ENCODE measurements at places on chromosomes 4 and X.

DNA sequence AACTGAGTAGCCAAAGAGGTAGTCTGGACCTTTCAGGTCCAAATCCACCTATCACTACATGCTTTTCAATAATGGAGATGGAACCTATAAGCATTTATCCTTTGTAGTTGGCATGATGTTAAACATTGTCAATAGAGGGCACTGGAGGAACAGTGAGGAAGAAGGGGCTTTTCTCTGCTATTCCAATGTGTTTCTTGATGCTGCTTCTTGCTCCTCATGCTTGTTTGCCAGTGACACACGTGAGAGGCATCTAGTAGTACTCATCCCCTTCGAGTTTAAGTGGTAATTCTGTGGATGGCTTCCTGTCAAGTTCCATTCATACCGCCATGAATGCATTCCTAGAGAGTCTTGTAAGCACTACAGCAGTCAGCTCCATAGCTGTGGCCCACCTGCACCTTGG lies 84.0 kb downstream of the NAA11 start:
- DNase-seq: no peak

GRCh38 chr4:145277011-145277410 lies 96.6 kb upstream of the OTUD4 start:
- no peak for DNase-seq

DNA sequence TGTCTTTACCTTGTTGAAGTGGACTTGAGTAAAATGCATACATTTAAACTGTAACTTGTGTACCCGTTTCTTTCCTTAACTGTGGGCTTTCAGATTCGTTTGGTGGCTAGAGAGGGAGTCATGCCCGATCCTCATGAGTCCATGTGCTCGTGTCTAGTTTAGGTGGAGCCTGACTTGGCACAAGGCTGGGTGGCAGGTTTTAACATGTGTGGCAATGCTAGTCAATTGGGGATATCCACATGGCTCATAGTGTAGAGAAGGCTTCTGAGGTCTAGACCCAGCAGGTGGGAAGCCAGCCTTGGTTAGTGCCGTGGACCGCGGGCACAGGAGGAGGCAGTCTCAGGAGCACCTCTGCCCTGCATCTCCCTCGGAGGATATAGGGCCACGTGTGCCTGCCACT lies 48.5 kb upstream of the CLCN4 start:
- no peak for DNase-seq

- no peak for DNase-seq
These were observed 72.3 kb upstream of the KIT start for GRCh38 chr4:54585321-54586000.

DNA sequence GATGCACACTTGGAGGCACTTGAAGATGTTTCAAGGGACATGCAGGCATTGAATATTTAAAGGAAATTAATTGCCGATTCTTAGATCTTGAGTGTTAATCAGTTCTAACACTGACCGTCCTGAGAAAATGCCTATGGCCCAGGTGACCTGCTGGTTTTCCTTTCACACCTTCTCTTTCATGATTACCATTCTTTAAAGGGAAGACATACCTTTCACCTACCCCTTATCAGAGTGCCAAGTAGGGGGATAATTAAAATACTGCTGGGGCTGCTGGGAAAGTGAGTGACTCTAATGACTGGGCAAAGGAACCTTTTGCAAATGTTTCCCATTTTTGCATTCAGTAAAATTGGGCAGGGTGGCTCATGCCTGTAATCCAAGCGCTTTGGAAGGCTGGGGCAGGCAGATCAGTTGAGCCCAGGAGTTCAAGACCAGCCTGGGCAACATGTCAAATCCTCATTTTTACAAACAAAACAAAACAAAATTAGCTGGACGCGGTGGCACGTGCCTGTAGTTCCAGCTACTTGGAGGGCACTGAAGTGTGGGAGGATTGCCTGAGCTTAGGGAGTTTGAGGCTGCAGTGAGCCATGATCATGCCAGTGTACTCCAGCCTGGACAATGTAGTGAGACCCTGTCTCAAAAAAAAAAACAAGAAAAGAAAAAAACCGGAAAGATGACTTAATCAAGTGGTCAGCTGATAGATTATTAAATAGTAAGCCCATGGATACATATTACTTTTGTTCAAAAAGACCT lies 44.3 kb downstream of the TMEM131L start:
- no peak for DNase-seq

GRCh38 chr4:36233567-36234266 lies 10.6 kb downstream of the ARAP2 start:
- DNase-seq: no peak

- peak; percentile 59 for DNase-seq
These were observed 4.9 kb downstream of the PLAC8 start for GRCh38 chr4:83109480-83110222.

- DNase-seq: no peak
These were observed 19.0 kb downstream of the MRPL1 start for GRCh38 chr4:77881460-77882295.

GRCh38 chr4:41146716-41147506 lies 67.4 kb downstream of the APBB2 start:
- DNase-seq: no peak

GRCh38 chrX:55007656-55008055 lies 7.5 kb downstream of the APEX2 start:
- no peak for DNase-seq

GRCh38 chr4:1808396-1808795 lies 15.3 kb downstream of the FGFR3 start:
- no peak for DNase-seq

GRCh38 chr4:58510652-58511051 lies 1400.5 kb upstream of the IGFBP7 start:
- no peak for DNase-seq

DNA sequence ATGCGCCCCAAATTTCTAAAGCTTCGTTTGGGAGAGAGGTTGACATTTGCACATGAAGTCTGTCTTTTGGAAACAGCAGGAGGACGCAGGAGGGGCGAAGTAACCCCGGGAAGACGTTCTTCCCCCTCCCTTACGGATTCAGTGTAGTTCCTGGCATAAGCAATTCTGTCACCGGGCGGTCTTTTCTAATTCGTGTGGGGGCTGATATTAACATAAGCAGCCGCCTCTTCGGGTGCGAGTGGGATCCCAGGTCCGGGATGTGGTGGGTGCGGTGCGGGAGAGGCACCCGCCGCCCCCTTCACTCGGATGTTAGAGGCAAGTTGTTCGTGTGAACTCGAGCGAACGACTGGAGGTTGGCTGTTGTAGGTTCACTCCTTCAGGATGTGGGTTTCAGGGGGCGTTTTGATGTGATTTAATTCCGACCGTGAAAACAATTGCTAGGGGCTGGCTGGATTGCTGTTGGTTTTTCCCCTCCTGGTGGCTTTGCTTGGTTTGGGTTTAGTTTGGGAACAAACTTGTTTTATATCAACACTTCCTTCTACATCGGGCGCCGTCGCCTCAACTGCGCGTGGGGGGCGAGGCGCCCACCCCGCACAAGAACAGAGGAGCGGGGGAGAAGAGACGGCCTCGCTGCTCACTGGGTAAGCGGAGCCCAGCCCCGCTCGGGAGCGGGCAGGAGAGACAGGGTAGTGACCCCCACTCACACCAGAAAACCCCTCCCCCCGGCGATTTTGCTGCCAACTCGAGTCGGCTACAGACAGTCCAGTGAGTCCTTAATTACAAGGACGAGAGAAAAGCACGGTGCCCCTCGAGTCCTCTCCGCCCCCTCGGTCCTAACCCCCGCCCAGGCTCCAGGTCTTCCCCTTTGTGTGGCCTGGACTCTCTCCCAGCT lies 2.9 kb upstream of the LEF1 start:
- peak; percentile 66 for DNase-seq

GRCh38 chrX:108261549-108262203 lies 170.1 kb downstream of the ATG4A start:
- no peak for DNase-seq

GRCh38 chrX:101550751-101551379 lies 518 bp downstream of the ARMCX1 start:
- DNase-seq: peak; percentile 11

DNA sequence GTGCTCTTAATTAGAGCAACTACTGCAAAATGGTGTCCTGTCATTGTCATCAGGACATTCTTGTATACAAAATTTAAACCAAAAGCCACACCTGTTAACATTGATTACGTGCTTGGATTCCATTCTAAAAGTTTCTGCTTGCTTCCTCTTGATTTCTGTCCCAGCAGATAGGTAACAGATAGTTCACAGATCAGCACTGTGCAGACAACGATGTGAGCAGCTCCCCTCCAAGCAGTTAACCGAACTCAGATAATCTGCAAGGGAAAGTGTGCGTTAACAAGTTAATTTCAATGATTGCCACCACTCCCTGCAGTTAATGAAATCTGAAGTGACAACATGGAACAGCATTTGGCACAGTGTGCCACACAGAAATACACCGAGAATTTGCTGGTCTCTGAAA lies 54.4 kb upstream of the RELL1 start:
- no peak for DNase-seq

- no peak for DNase-seq
These were observed 116.3 kb upstream of the C1GALT1C1 start for GRCh38 chrX:120746153-120746552.

DNA sequence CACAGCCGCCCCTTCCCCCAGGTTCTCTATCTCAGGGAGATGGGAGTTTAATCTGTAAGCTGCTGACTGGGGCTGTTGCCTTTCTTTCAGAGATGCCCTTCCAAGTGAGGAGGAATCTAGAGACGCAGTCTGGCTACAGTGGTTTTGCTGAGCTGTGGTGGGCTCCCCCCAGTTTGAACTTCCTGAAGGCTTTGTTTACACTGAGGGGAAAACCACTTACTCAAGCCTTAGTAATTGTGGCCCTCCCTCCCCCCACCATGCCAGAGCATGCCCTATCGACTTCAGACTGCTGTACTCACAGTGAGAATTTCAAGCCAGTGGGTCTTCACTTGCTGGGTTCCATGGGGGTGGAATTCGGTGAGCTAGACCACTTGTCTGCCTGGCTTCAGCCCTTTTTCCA lies 131.3 kb downstream of the FAAH2 start:
- DNase-seq: no peak

GRCh38 chr4:77578145-77578544 lies 27.5 kb upstream of the CXCL13 start:
- DNase-seq: no peak

DNA sequence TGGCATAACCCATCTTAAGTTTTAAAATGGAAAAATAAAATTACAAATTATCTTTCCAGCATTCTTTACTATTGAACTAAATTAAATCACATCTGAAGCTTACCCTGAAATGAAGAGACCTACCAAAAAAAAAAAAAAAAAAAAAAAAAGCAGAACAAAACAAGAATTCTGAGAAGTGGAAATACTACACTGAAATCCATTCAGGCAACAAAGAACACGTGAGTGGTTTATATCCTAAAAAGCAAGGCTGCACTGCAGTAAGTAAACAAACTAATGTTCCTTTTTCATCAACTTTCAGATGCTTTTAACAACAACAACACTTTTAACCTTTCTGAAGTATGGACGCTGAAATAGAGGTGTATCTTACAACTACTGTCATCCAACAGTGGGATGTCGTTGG lies 7.5 kb downstream of the FRYL start:
- no peak for DNase-seq

DNA sequence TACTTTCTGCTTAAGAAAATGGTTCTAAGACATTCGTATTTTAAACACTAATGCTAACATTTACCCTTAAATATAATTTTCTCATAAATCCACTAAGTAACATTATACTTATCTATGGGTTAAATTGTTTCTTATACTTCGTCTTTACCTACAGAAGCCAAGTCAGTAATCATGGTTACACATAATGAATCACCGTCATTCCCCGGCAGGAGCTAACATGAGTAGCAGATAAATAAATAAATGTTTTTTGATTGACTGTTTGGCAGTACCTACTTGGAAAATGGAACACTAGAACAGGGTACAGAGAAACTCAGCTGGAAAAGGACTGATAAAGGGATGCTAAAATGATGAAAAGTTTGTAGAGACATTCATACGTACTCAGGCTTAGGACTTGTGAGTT lies 430.4 kb downstream of the ACTRT1 start:
- no peak for DNase-seq

DNA sequence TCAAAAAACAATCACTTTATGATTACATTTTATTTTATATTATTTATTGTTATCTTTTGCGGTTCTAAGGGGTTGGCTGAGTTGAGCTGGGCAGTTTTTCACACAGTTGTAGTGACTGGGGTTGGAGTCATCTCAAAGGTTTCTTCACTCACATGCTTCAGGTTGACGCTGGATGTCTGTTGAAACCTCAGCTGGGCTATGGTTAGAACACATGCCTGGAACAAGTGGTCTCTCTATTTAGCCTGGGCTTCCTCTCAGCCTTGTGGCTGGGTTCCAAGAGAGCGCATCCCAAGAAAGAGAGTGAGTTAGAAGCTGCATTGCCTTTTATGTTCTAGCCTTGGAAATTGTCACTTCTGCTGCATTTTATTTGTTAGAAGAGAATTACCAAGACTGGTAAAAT lies 87.4 kb downstream of the CBLL2 start:
- no peak for DNase-seq

DNA sequence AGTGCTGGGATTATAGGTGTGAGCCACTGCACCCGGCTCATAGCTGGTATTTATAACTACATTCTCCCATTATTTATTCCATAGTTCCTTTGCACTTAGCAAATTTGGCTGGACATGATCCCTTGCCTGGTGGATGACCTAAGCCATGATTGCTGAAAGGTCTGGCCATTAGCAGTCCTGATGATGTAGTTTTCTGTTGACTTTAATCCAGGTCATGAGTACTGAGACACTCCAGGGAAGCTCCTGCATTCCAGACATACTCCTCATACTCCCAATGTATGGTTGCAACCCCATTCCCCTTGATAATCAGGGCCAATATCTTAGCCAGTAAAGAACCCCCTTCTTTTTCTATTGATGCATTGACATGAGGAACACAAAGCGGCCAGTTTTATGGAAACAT lies 24.4 kb upstream of the MGST2 start:
- no peak for DNase-seq

GRCh38 chr4:121307445-121308327 lies 73.1 kb downstream of the QRFPR start:
- DNase-seq: peak; percentile 35

GRCh38 chr4:25146076-25146475 lies 14.2 kb downstream of the SEPSECS start:
- DNase-seq: no peak

- DNase-seq: no peak
These were observed 1.5 kb downstream of the MAGEA12 start for GRCh38 chrX:152735101-152735500.

GRCh38 chr4:122328893-122329292 lies 49.9 kb upstream of the ADAD1 start:
- no peak for DNase-seq

DNA sequence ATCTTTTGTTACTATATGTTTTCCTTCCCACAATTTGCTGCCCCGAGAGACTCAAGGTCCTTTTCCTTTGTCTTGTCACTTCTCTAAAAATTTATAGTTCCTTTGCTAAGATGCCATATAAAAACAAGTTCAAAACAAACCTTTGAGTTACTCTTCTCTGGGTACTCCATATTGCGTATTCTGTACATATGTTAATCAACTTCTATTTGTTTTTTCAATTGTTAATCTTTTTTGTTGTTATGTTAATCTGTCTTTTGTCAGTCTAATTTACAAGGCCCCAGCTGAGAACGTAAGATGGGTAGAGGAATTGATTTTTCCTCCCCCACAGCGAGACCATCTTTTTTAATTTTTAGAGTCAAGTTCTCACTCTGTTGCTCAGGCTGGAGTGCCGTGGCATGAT lies 7.2 kb upstream of the PPEF2 start:
- DNase-seq: no peak
